ENCODE measurements at places on chromosomes 5 and 9.

DNA sequence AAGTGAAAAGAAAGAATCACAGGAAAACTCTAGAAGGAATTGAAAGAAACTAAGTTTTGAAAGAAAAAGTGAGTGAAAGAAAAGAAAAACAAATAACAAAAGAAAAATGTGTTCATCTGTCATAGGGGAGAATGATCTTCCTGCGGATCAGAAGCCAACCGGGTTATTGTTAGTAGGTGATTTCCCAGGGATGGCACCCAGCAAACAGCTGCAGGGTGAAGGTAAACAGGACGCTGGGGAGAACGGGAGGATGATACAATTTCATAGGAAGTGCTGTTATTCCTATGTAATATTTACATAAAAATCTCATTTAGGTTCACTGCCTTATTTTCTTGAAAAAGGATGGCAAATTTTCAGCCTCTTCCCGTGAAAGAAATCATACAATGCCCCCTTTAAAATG lies 72.4 kb upstream of the LHFPL2 start:
- no peak for DNase-seq

DNA sequence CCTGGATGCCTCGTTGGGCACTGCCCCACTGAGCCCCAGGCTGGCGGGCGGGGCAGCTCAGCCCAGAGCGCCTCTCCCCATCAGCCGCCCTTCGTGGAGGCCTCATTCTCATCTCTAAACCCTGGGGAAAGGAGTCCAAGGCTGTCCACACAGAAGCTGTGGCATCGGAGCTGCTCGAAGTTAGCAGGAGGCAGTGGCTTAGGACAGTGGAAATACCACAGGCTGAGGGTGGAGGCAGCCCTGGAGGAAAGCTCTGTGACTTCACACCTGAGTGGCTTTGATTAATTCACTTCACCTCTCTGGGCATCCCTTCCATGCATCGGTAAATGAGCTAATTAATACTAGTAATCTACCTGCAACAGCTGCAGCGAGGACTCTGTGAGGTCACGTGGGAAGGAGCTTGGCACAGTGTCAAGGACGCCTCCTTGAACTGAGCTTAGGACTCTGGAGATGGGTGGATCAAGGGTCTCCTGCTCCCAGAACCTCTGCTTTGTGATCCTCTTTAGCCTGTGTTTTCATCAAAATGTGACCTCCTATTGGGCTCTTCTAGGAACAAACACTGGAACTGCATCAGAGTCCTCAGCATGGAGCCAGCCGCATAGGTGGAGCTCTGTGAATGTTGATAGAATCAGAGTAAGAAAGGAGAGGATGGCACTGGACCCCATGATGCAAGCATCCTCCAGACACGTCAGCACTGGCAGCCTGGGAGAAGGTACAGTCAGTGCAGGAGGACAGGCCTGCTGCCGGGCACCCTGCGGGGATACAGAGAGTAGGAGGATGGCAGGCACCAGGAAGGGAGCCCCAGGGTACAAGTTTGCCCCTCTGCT lies 842 bp upstream of the ANGPTL2 start:
- DNase-seq: no peak

- DNase-seq: no peak
These were observed 149.7 kb downstream of the ESM1 start for GRCh38 chr5:54835647-54836046.

DNA sequence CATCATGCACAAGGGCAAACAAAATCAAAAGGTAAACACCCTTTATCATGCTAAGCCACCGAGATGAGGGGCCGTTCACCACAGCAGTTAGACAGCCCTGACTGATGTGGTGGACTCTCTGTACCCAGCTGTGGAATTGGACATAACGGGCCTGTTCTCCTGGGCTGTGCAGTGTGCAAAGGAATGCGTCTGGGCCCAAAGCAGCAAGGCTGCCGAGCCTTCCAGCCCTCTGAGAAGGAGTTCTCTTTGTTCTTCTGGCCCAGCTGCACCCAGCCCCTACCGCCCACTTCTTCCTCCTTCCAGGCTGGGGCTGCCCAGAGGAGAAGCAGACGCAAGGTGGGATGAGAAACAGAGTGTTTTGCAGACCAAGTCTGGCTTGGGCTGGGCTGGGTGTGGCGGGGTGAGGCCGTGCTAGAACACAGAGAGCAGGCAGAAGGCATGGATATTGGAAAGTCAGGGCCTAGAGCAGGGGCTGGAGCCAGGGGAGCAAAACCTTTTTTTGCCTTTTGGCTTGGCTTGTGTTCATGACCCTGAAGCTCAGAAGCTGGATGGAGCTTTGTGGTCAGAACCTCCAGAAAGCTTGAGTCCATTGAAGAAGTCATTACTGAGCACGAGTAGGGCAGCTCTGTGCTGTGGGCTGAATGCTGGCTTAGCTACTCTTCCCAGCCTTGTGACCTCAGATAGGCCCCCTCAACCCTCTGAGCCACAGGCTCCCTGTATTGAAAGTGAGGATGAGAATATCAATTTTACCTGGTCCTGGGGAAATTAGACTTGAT lies 49.8 kb upstream of the SH3PXD2B start:
- DNase-seq: peak; percentile 25

- no peak for DNase-seq
These were observed 35.6 kb downstream of the FCHO2 start for GRCh38 chr5:72991394-72991793.

DNA sequence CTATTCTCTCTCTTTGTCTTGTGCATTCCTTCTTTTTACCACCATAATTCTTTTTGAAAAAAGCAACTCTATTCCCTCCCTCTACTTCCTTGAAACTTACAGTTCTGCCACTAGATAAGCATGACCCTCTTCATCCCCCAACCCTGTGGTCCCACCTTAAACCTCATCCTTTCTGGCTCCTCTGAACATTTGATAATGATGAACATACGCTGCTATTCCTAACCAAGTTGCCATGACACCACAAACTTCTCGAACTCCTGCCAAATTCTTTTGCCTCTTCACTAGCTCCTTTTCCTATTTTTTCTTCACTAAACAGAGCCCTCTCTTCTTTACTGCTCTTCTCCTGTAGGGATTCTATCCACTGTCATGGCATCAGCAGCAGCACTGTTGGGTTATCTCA lies 57.1 kb downstream of the MOCS2 start:
- no peak for DNase-seq

DNA sequence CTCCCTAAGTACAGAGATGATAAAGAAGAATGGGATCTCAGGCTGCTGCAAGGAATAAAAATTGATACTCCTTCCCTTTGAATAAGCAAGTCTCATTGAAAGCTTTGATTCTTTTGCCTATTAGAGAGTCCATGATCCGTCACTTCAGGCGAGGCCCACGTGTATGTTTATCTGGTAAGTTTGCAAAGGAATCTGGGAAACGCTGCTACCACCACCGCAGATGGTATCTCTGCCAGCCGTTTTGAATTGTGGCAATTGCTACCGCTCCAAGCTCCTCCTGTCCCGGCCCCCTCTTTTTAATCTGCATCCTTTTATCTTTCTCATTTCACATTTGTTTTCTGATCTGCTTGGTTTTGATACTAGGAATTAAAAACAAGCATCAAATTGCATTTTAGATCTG lies 42.9 kb upstream of the GRIA1 start:
- DNase-seq: peak; percentile 21

DNA sequence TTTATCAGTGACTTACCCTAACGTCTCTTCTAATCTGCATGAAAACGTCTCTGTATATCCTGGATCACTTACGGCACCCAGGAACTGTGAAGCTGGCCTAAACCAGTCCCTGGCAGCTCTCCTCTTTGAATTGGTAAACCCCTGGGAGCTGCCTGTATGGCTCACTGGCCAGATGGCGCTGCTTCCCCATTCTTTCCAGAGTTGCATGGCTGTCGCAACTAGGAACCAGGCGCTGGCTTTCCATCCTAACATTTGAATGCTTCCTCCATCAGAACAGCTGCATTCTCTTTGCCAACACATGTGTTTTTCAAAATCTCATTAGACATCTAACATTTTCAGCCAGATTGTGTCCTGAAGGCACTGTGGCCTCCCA lies 8.0 kb upstream of the PCA3 start:
- DNase-seq: peak; percentile 34

- no peak for DNase-seq
These were observed 11.9 kb downstream of the GRIN1 start for GRCh38 chr9:137150617-137151457.

DNA sequence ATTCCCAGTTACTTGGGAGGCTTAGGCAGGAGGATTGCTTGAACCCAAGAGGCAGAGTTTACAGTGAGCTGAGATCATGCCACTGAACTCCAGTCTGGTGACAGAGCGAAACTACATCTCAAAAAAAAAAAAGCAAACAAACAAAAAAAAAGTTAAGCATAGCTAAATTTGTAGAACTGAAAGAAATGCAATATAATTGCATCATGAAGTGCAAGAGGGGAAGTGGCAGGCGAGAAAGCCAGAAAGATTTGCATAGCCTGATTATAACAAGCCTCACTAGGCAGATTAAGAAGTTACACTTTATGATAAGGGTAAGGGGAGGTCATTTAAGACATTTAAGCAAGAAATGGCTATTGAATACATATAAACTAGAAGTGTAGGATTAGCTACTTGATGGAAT lies 187.1 kb downstream of the EDIL3 start:
- DNase-seq: no peak

GRCh38 chr5:33531824-33532223 lies 91.1 kb downstream of the TARS1 start:
- DNase-seq: no peak

- peak; percentile 9 for DNase-seq
These were observed 208.0 kb downstream of the PARP8 start for GRCh38 chr5:50874306-50875001.

DNA sequence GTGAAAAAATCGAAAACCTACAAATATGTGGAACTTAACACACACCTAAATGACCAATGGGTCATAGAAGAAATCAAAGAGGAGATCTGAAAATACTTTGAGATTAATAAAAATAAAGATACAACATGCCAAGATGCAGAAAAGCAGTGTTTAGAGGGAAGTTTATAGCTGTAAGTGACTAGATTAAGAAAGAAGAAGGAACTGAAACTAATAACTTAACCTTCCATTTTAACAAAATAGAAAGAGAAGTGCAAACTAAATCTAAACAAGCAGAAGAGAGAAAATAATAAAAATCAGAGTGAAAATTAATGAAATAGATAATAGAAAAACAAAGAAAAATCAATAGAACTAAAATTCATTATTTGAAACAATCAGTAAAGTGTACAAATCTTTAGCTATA lies 103.0 kb upstream of the MAMDC2 start:
- no peak for DNase-seq

- no peak for DNase-seq
These were observed 7.3 kb downstream of the C1QTNF3 start for GRCh38 chr5:34035756-34036155.

- no peak for DNase-seq
These were observed 118.1 kb downstream of the ADAMTS2 start for GRCh38 chr5:179227229-179227579.

DNA sequence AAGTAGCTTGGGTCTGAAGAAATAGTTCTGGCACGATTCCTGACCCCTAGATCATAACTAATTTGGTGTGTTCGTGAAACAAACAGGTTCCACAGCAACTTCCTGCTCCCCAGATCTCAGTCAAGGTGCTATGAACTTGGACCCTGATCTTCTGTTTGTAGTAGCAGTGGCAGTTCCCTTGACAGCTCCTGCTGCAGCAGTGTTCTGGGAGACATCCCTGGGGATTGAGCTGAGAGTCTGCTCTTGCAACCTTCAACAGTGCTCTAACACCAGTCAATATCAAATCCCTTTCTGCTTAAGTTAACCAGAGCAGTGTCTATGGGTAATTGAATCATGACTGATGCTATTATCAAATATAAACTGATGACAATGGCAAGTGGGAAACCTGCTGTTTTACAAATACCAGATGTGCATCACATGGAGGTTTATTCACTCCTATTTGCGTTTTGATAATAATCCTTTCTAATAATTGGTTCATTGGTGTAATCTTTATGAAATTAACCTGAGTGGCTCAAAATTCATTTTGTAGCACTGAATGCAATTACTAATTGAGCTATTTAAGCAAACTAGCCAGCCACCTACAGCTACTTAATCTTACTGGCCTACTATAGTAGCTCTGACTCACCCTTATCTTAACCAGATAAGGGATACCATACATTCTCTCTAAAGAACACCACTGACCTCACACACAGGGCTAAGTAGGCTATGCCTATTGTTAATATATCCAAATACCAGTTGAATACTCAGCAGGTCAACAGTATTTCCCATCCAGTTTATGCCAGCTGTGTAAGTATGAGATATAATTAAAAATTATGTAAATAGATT lies 21.9 kb downstream of the KDM4C start:
- DNase-seq: no peak

DNA sequence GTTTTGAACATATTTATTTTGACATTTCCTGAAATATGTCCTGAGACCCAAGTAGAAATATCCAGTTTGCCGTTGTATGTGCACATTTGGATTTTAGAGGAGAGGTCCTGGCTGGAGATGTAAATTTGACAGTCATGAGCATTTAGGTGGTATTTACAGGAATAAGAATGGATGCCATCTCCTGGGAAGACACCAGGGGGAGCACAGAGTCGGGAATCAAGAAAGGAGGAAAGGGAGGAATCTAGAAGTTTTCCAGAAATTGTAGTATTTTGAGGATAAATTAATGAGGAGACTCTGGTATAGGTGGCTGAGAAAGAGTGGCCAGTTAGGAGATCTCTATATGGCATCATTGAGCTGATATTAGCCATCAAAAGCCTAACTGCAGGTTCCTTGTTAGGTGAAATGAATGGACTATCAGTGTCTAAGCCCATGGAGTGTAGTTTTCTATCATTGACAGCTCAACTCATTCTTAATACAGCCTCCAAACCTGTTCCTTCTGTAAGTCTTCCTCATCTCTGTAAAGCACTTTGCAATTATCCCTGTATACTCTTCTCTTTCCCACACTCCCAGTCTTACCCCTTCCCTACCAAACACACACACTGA lies 7.2 kb downstream of the GAPT start:
- DNase-seq: peak; percentile 69

DNA sequence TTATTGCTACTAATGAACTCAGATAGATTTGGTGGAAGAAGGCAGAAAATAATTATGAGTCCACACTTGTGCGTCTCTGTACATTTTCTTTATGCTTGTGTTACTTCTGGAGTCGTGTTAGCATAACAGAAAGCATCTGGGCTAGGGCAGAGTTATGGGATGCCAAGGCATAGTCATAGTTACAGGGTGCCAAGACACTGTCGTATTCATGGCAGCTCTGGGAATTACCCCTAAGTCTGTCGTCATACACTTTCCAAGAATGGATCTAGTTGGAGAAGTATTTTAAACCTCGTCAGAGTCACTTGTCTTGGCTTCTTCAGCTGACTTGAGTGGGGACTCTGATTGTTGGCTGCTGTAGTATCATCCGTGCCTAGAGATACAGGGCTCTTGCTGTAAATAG lies 27.7 kb downstream of the CAMK4 start:
- no peak for DNase-seq

GRCh38 chr5:30401479-30402058 lies 791.9 kb upstream of the CDH6 start:
- peak; percentile 21 for DNase-seq

- no peak for DNase-seq
These were observed 1145.4 kb upstream of the NUDT12 start for GRCh38 chr5:104708027-104708426.

- no peak for DNase-seq
These were observed 101.2 kb upstream of the RAPGEF1 start for GRCh38 chr9:131840751-131841702.

- DNase-seq: no peak
These were observed 55.6 kb downstream of the FANCC start for GRCh38 chr9:95261890-95262289.

GRCh38 chr5:89948977-89949376 lies 460.6 kb downstream of the CETN3 start:
- no peak for DNase-seq
